Mesothelial cell of epicardium (in vitro differentiated cells): ENCODE measurements at places on chromosomes 12 and 14.
A peak's percentile ranks its signal among the peaks of the same experiment; 100 is the strongest.

- H3K4me3 ChIP-seq: no peak overlapping the region
- H3K27ac ChIP-seq: no peak overlapping the region
- DNase-seq: no peak
- peaks cover 11% of the 10 kb centered on the region for H3K4me1 ChIP-seq
- H3K27me3 ChIP-seq: no peaks in the 10 kb centered on the region
These were observed 54.5 kb upstream of the HECTD1 start for GRCh38 chr14:31261859-31262731.

GRCh38 chr14:51884086-51884927 is 23.9 kb downstream of the GNG2 start:
- H3K4me3 ChIP-seq: no peak overlapping the region
- H3K27ac ChIP-seq: peak overlapping the region; percentile 70
- DNase-seq: no peak
- no peaks in the 10 kb centered on the region for H3K36me3 ChIP-seq

- peaks cover 5% of the 10 kb centered on the region for H3K4me1 ChIP-seq
- no peak overlapping the region for H3K27ac ChIP-seq
- DNase-seq: no peak
These were observed 162.6 kb upstream of the TMPO start for GRCh38 chr12:98352835-98353234.

DNA sequence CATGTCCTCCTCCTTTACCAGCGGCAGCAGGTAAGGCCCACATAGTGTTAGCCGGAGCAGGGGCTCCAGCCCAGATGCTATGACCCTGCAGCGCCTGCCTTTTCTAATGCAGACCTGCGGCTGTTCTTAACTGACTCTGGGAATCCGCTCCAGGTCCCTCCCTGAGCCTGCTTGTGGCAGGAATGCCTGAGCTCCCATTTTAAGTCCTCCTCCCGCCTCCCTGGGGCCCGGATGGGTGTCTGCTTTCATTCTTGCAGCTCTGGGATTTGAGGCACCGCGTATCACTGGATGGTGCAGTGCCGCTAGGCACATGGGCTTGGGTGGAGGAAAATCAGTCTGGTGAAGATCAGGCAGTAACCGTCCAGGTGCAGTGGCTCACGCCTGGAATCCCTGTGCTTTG is 7.6 kb downstream of the TSPAN9 start:
- no peak for DNase-seq
- H3K27ac ChIP-seq: peak overlapping the region; percentile 76
- peaks cover 44% of the 10 kb centered on the region for H3K4me1 ChIP-seq

GRCh38 chr12:127810041-127810440 is 456.9 kb upstream of the TMEM132C start:
- no peak for DNase-seq
- peaks cover 11% of the 10 kb centered on the region for H3K4me1 ChIP-seq
- H3K27me3 ChIP-seq: peaks cover 27% of the 10 kb centered on the region
- no peak overlapping the region for H3K27ac ChIP-seq

DNA sequence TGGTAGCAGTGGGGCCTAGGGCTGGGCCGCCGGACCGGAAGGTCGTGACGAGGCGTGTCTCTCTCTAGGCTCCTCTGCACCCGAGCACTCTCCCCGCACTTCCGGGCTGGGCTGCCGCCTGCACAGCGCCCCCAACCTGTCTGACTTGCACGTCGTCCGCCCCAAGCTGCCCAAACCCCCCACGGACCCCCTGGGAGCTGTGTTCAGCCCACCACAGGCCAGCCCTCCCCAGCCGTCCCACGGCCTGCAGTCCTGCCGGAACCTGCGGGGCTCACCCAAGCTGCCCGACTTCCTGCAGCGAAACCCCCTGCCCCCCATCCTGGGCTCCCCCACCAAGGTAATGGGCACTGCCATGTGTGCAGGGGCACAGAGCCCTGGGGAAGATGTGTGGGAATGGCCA is 13.3 kb upstream of the PUS1 start:
- H3K4me1 ChIP-seq: no peaks in the 10 kb centered on the region
- no peak overlapping the region for H3K27ac ChIP-seq
- H3K4me3 ChIP-seq: no peak overlapping the region
- H3K36me3 ChIP-seq: peaks cover 3% of the 10 kb centered on the region
- H3K27me3 ChIP-seq: no peaks in the 10 kb centered on the region

GRCh38 chr12:113276946-113277500 is 55.8 kb downstream of the TPCN1 start:
- no peak overlapping the region for H3K27ac ChIP-seq
- no peaks in the 10 kb centered on the region for H3K27me3 ChIP-seq
- H3K36me3 ChIP-seq: peaks cover 9% of the 10 kb centered on the region
- peaks cover 7% of the 10 kb centered on the region for H3K4me1 ChIP-seq
- no peak overlapping the region for H3K4me3 ChIP-seq
